NCI-H1092 (cell line): ENCODE measurements at places on chromosomes 2 and 18.

DNA sequence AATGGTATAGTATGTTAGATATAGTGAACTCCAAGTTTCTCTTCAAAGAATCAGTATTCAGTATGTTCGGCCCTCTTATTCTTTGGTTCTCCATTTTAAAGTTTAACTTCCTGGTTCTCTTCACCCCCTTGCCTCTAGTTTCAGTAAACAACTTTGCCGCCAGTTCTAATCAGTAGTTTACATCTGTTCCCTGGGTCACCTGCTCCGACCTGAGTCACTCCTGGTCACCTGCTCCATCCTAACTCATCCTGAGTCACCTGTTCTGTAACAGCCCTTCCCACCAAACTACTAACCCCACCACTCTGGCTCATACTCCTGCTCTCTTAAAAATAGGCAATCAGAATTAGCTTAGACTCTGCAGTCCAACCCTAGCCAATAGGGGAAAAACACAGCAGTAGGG is 23.7 kb upstream of the TEX51 start:
- no peak for DNase-seq

DNA sequence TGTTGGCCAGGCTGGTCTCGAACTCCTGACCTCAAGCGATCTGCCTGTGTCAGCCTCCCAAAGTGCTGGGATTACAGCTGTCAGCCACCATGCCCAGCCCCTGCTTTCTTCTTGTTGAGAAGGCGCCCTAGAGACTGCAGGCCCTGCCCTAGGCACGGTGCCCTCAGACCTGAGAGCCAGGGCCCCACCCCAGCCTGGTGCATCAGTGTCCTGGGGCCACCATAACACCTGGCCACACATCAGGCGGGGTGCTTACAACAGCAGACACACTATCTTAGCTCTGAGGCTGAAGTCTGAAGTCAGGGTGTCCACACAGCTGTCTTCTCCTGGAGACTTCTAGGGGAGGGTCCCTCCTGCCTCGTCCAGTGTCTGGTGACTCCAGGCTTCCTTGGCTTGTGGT is 120.6 kb downstream of the NDUFA10 start:
- no peak for DNase-seq

DNA sequence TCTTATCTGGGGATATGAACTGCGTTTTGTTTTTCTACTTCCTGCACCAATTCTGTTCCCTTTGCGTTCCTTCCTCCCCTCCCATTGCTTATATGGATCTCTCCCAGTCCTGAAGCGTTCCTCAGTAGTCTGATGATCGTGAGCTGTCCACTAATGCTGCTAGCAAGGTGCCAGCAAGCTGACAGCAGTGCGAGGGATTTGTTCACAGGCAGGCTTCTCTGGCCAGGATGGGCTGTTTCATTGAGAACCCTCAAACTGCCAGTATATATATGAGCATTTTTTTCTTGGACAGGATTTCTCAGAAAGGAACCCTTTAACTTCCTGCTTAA is 40.1 kb downstream of the GTF3C3 start:
- no peak for DNase-seq

DNA sequence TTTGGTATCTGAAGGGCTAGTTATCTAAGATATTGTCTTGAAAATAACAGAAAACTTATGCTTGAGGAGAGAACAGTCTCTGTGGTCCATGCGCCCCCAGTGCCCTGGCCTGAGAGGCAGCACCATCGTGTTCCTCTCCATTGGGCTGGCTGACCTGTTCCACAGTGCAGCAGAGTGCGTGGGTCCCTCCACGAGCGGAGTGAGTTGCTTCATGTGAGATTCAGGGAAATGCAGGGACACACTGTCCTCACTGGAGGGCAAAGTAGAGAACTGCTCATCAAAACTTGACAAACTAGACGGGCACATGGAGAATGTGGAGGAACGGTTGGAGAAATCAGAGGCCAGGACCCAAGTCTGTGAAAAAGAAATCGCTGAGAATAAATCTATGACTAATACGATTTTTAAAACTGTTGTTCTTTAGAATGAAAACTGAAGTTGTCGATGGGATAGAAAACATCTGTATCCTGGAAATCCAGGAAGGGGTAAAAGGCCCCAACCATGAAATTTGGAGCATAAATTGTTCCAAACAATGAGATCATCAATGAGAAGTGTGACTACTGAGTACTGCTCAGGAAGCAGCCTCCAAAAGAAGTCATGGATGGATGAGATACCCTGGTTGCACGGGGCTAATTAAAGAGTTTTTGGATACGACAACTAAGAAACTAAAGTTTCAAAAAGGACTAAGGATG is 58.1 kb downstream of the REV1 start:
- DNase-seq: no peak

- DNase-seq: no peak
Observed at GRCh38 chr2:41222593-41222992, 770.7 kb upstream of the SLC8A1 start.

DNA sequence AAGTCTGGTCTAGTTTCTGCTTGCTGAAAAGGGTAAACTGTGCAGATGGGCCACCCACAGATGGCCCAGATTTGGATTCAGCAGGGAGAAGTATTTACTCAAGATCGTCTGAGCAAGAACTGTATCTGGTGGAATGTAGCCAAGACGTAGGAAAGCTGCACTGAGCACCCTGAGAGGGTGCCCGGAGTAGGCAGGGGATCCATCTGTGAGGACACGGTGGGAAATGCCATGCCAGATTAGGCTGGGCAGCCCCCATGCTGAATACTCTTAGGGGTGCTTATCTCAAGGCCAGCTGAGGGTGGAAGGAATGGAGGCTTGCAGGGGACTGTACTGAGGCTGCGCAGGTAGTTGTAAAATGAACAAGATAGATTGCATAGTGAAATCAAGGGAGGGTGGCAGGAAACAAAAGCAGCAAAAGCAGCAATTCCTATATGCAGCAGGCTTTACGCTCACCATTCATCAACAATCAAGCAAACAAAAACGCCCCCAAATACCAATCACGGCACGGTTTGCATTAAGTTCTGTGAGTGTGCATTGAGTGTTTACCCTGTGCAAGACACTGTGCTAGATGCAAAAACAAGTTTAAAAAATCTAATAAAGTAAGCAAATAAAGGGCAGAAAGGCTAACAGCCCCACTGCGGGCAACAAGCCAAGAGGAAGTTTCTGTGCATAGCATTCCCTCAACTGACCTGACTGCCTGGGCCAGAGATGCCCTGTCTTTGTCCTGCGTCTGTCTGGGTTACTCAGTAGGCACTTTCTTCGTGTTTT is 32.2 kb upstream of the LPIN2 start:
- DNase-seq: no peak

- no peak for DNase-seq
Observed at GRCh38 chr2:38281095-38281742, 95.9 kb downstream of the ATL2 start.

DNA sequence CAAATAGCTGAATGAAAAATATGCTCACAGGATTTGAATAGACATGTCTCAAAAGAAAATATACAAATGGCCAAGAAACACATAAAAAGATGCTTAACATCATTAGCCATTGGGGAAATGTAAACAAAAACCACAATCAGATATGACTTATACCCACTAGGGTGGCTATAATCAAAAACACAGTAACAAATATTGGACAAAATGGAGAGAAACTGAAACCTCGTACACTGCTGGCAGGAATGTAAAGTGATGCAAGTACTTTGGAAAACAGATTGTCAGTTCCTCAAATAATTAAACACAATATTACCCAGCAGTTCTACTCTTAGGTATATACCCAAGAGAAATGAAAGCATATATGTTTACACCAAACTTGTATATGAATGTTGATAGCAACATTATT is 213.0 kb downstream of the PHLPP1 start:
- no peak for DNase-seq

DNA sequence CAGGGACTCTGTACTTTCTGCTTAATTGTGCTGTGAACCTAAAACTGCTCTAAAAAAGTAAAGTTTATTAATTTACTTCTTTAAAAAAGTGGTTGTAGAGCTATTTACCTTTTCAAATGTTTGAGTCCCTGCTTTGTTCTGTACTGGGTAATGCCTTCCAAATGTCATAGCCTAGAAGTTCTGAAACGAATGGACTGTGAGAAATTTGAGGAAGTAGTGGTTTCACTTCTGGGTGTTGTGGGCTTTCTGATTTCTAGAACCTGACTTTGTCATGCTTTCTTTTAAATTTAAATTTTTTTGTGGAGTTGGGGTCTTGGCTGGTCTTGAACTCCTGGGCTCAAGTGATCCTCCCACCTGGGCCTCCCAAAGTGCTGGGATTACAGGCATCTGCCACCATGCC is 44.6 kb downstream of the SMAD4 start:
- no peak for DNase-seq

DNA sequence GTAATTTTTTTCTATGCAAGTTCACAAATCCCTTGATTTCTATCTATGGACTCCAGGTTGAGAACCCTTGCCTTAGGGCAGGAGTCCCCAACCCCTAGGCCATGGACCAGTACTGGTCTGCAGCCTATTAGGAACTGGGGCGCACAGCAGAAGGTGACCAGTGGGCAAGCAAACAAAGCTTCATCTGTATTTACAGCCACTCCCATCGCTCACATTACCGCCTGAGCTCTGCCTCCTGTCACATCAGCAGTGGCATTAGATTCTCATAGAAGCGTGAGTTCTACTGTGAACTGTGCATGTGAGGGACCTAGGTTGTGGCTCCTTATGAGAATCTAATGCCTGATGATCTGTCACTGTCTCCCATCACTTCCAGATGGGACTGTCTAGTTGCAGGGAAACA is 70.2 kb upstream of the SMAD2 start:
- DNase-seq: no peak

- no peak for DNase-seq
Observed at GRCh38 chr2:152582081-152582480, 135.2 kb downstream of the PRPF40A start.

DNA sequence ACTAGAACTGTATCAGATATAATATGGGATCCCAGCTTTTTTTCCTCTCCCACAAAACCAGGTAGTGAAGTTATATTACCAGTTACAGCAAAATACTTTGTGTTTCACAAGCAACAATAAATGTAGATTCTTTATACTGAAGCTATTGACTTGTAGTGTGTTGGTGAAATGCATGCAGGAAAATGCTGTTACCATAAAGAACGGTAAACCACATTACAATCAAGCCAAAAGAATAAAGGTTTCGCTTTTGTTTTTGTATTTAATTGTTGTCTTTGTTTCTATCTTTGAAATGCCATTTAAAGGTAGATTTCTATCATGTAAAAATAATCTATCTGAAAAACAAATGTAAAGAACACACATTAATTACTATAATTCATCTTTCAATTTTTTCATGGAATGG is 77.7 kb upstream of the CSRNP3 start:
- no peak for DNase-seq

DNA sequence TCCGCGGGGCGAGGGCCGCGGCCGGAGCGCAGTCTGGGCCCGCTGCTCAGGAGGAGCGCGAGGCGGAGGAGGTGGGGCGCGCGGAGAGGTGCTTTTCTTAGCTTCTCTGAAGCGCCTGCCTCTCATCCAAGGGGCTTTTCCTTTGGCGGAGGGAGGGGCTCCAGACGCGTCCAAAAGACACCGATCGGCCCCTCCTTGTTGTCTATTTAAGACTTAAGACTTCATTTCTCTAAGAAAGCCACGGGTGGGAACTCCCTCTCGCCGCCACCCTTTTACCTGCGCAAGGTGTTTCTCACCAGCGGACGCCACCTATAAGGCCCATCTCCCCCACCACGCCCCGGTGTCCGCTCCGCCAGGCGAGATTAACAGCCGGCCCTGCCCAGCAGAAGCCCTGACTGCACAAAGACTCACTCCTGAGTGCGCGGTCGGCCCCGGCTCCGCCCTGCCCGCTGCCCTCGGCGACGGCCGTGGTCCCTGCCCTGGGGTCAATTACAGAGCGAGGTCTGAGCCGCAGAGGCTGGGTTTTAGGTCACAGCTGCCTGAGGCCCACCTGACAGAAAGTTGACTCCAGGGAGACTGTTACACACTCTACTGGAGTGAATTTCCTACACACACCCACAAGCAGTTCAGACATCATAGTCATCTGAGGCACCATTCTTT is at the start of gene DSC2:
Gene DSC2, minus strand, starts transcription at position 397 of the 660 bp plus-strand sequence. CDS start 450 bp downstream, outside the sequence.
- no peak for DNase-seq

DNA sequence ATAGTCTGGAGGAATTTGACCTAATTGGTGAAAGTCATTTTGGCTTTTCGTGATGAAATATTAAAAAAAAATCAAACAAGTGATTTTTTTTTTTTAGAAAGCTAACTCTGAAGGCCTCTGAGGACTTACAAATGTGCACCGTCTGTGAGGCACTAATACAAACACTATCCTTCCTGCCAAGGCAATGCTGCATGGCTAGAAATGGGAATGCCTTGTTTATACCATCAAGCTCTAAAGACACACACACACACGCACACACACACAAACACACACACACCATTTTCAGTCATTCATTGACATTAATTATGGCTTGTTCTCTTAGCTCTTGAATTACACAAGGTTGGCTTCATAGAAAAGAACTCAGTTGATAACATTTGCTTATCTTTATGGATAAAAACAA is 1242.0 kb upstream of the ACVR2A start:
- no peak for DNase-seq

GRCh38 chr2:34848691-34849090 is 1249.6 kb upstream of the FAM98A start:
- no peak for DNase-seq

DNA sequence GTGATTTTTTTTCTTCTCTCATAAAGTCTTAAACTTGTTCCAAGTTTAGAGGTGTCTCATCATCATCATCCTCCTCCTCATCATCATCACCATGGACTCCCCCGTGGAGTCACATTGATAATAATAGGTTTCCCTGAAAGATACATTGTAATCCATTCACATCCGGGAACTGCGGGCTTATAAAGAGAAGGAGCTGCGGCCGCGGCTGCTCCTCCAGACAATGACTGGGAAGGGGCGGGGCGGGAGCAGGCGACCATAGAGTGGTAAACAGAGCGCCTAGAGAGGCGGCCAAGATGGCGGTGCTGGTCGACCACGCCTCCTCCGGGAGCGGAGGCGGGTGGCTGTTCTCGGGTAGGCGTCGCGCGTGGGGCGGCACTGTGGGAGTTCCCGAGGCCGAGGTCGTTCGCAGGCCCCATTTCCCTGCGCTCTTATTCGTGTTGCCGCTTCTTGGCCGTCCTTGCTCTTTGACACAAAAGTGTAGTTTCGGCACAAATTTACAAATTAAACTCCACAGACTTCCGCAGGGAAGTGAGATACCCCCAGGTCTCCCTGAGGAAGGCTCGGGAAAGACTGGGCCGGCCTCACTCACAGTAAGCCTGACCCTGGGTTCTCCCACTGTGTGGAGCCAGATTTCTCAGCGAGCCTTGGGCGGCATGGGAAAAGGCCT is 1.8 kb upstream of the TCF4 start:
- DNase-seq: peak; percentile 97

GRCh38 chr2:1824202-1824905 is 80.0 kb upstream of the PXDN start:
- DNase-seq: no peak

DNA sequence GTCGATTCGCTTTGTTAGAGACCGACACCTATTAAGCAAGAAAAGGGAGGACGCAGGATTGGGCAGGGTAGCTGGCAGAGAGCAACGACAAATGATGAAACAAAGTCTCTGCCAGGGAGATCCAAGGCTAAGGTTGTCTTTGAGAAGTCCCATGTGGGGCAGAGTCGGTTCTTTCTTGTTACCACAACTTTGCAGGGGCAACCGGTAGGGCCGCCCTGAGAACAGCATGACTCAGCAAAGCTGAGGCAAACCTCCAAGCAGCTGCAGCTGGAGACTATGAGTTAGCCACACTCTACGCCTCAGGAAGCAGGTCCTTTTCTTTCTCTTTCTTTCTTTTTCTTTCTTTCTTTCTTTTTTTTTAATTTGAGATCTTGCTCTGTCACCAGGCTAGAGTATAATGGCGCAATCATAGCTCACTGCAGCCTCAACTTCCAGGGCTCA is 452.3 kb upstream of the ID2 start:
- DNase-seq: no peak
